Kasumi-1 (cell line): ENCODE measurements at places on chromosomes 7 and 10.

DNA sequence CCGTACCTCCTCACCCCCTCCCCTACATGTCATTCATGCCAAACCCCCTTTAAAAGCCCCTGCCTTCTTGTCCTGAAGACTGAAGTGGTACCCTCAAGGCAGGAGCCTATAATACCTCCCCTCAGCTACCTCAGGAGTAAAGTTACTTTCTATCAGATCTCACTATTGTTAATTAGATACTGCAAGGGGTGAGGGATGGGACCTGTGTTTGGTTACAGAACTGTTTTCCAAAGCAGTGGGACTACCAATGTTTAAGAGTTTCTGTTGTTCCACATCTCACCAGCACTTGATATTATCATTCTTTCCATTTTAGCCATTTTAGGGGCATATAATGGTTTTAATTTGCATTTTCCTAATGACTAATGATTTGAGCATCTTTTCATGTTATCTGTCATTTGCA, 196.8 kb upstream of the LRRN3 start:
- DNase-seq = no peak

GRCh38 chr7:157605638-157606037, 268.8 kb downstream of the DNAJB6 start:
- DNase-seq = no peak

DNA sequence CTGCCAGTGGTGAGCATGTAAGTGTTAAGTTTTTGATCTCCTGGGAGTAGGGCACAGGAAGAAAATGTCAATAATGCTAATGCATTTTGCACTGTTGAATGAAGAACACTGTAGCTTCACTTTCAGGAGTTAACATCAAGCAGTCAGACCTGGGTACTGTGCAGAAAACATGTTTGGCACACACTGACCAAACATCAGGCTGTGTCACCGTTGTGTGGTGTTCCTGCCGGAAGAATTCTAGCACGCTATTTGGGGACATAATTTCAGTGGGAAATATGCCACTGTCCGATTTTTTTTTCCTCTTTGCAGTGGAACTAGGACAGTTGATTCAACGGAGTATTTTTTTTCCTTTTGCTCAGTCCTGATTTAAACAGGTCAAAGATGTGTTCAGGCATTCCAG, 24.4 kb upstream of the ABCB5 start:
- no peak for DNase-seq

DNA sequence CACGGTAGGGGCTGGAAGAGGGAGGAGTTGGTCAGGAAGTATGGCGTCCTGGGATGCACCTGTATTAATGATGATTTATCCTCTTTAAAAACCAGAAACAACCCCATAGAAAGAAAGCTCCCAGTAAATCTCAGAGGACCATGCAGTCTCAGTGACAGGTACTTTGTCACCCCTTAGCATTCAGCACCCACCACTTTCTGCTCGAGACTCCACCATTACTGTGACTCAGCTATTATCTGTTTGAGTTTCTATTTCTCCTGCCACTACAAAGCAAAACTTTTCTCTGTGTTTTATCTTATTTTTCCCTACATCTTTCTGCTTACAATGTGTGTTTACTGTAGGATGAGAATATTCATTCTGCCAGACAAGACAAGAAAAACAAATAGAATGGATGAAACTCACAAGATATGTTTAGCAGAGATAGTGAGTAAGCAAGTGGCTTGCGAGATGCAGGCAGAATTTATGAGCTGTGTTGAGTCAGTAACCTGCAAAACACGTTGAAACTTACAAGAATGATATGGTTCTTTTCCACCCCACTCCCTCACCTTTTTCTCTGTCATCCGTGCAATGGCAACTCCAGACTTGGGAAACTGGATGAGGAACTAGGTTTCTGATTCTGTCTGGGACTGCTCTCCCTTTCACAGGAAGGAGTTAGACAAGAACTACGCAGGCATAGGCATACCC, 127.1 kb downstream of the AOAH start:
- no peak for DNase-seq

GRCh38 chr7:103704701-103705100, 258.7 kb upstream of the SLC26A5 start:
- DNase-seq = no peak

DNA sequence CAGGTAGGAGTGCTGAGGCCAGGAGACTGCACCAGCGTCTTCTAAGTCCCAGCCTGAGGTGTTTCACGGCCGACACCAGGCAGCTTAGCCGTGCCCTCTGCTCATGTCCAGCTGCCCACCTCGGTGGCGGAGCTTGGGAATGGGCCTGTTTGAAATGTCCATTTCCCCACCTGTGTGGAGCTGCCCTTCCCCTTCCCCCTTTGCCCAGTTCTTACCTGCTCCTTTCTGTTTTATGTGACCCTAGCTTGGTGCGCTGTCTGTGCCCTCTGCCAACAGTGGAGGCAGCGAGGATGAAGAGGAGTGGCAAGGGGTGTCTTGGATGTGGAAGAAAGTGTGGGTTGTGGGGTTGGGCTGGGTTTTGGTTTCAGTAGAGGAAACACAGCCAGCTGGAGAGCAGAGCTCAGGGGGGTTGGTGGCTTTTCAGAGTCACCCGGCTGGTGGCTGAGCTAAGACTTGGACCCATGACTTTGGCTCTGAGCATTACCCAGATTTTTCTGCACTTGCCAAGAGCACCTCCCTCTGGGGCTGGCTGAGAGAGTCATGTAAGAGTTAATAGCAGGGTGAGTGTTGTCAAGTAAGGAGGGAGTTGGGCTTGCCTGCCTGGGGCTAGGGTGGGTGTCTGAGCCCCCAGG, 37.4 kb downstream of the GBX1 start:
- no peak for DNase-seq

DNA sequence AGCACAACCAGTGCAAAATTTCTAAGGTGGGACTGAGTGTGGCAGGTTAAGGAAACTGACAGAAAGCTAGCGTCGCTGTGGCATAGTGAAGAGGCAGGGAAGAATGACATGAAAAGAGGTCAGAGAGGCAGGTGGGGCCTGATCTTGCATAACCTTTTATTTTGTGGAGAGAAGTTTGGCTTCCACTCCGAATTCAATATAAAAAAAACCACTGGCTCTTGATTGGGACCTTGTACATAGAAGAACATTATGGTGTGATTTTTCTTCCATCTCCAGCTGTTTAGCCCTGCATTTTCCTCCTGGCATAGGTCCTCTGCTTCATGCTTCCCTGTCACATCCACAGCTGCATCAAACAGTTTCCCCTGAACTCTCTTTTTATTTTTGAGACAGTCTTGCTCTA, 170.5 kb upstream of the MEOX2 start:
- no peak for DNase-seq

DNA sequence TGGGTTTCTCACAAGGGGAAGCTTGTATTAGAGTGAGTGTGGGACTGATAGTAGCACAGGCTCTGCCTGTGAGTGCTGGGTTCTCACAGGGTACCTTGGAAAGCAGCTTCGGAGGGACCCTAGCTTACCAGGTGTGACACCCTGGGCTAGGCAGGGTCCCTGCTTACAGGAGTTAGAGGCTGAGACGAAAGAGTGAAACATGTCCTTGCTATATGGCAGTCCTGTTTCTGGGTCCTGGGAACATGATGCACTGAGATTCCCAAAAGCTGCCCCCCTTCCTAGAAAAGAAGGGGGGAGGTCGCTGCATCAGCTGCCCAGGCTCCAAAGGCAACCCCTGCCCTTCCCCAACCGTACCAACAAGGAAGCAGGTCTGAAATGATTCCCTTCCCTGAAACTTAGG, 6.3 kb upstream of the ARHGAP22 start:
- no peak for DNase-seq

- no peak for DNase-seq
These were observed 40.0 kb upstream of the KMT2E start for GRCh38 chr7:104973909-104974415.

- DNase-seq = no peak
These were observed 86.7 kb downstream of the NHLRC2 start for GRCh38 chr10:113941140-113941539.

DNA sequence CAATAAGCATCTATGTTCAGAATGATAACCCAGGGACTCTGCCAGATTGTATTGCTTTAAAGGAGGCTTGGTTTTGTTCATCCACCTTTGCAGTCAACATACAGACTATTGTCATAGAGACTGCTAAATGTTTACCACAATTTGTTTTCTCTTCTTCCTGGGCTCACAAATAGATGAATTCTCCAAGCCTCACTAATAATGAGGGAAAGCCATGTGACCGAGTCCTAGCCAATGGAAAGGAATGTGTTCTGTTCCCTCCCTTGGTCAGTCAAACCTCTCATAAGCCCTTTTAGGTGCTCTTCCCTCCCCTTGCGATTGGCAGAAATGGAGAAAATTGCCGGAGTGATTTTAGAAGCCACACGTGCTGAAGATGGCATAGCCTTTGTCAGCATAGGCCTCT, 136.9 kb downstream of the RTKN2 start:
- no peak for DNase-seq

- no peak for DNase-seq
These were observed 990 bp downstream of the ZNF467 start for GRCh38 chr7:149772241-149772955.

- DNase-seq = no peak
These were observed 362.8 kb downstream of the INHBA start for GRCh38 chr7:41339913-41340676.

DNA sequence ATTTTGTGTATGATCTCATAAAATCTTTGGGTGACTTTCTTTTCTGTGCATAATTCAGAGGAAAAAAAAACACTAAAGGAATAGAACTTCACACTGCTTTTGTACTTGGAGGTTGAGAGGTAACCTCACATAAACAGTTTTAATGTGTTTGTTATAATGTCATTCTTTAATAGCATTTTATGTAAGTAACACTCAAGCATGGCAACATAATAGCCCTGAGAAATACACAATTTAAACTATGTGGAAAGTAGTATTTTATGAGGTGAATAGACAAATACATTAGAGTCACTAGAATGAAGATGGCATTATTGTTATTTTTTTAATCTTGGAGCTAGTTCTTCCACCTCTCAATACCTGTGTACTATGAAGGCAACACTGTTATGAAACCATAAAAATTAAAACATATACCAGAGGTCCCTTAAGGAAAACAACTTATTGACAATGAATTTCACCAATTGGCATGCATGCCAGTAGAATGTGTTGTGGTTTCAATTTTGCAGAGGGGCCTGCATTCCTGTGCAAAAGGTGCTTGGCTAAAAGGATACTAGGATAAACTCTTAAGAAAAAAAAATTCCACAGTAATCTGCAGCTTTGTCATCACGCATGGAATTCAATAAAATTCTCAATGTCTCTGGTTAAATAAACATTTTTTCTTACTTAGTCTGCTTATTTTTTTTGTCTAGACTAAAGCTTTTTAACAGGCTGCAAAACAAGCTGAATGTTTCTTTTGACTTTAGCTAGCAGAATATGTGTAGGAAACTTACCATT, 102.5 kb downstream of the CD36 start:
- DNase-seq = no peak

DNA sequence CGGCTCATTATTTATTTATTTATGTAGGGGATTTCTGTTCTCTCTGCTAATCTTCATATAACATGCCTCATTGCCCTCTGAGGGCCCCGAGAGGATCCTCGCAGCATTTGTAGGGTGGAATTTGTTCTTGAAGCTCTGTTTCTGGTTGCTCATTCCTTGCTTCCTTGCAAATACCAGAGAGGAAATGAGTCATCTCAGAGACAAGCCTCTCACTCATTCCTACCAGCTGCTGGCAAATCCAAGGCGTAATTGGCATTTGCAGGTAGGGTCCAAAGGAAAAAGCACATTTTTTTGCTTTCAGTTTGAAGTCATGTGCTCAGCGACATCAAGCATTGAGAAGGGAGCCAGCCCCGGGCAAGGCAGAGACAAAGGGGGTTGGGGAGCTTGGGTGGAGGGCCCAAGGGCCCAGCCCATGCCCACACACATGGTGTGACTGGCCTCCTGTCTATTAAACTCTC, 501.6 kb downstream of the GALNT17 start:
- DNase-seq = no peak

DNA sequence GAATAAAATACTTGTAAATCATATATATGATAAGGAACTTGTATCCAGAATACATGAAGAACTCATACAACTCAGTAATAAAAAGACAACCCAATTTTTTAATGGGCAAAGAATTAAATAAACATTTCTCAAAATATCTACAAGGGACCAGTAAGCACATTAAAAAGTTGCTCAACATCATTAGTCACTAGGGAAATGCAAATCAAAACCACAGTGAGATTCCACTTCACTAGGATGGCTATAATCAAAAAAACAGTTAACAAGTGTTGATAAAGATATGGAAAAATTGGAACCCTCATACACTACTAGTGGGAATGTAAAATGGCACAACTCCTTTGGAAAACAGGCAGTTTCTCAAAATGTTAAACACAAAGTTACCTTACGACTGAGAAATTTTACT, 40.3 kb upstream of the YAE1 start:
- DNase-seq = no peak

GRCh38 chr10:85657476-85658113, 709.0 kb downstream of the GRID1 start:
- no peak for DNase-seq

DNA sequence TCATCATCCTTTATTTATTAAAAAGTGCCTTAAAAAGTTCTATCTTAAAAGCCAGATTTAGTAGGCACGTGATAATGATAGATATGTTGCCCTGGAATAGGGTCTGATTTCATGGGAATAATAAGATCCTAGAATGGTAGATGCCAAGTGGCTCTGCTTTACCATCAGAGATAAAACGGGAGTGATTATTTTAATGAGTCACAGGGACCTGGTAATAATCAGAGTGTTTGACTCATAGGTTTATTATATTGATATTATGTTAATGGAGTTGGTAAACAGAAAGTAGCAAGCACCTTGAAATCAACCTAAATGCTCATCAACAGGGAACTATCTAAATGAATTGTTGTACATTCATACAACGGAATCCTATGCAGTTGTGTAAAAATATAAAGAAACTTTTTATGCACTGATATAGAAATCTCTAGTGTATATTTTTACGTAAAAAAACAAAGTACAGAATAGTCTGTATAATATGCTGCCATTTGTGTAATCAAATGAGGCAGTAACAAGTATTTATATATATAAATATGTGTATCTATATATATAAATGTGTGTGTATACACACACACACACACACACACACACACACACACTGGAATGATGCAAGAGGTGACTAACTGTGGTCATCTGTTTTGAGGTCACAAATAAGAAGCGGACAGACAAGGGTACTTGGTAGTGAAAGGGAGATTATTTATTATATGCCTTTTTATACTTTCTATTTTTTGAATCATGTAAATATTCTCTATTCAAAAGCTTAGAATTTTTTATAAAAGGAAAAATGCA, 78.6 kb upstream of the DYNC1I1 start:
- DNase-seq = no peak

- peak; percentile 96 for DNase-seq
These were observed 1.6 kb downstream of the NCOA4 start for GRCh38 chr10:46028584-46029460.

- no peak for DNase-seq
These were observed 124.1 kb upstream of the TEX47 start for GRCh38 chr7:88919478-88920131.

DNA sequence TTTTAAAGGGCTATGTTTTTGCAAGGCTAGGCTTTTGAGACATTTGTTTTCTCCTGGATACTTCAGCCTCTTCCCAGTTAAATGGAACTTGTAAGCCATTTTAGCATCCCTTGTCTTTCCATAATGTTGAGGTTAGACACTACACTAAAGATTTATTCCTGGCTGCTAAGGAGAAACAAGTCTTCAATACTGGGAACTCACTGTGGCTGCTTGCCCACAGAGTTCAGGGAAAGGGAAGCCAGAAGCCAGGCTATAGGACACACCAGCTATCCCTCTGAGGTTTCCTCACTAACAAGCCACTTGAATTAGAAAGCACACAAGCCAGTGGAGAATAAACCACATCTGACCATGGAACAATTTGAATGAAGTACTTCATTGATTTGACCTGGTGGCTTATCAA, 421.7 kb upstream of the CHRM2 start:
- DNase-seq = no peak
